ENCODE measurements at places on chromosomes 3 and 15. TPM values are rescaled to one million over a fixed set of nuclear protein-coding genes. Genes with fewer than 3 reads are reported as not detected.

DNA sequence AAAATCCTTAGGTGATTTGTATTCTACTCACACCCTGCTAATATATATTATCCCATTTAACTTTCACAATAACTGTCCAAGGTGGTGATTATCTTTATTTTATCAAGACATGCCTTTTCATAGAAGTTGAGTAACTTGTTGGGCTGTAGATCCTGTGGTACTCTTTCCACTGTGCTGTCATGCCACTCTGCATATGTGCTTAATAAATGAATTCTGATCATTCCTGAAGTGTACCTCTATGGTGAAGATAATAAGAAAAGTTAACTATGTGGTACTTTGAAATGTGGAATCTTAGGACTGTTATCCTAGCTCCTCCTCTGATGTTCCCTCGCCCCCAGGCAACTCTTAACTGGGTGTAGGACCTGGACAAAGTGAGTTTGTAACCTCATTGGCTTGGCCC lies 5.2 kb downstream of the SNRK start:
- no peak for DNase-seq

DNA sequence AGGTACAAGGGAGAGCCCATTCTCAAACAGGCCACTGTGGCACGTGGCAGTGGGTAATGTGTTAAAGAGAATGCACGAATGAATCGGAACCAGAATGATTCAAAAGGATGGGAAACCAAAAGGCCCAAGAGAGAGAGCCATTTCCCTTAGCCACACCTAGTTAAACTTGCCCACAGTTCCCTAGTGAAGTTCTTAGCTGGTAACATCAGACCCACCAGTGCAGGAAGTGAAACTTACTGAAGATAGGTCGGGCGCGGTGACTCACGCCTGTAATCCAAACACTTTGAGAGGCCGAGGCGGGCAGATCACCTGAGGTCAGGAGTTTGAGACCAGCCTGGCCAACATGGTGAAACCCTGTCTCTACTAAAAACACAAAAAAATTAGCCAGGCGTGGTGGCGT lies 97.1 kb downstream of the MEX3B start:
- no peak for DNase-seq

DNA sequence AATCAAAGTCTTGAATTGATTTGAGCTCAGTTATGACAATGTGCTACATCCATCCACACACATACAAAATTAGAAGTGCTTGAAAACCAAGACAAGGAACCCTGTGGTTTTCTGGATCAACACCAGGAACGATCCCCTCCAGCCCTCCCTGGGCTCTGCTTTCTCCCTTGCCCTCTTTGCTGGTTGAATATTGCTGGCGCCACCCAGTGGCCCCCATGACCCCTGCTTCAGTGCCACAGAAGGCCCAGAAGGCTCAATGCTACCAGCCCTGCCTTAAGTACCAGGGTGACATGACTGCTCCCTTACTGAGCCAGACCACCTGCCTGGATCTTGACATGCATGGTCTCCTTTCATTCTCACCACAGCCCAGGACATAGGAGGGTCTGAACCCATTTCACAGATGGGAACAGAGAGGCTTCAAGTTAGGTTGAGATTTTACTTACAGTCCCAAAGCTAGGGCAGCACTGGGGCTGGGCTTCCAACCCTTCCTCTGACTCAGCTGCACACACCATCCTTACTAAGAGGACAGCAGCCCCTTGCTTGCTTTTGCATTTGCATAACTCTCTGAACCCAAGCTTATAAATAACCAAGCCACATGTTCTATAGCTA lies 15.0 kb downstream of the IL12A start:
- peak; percentile 44 for DNase-seq

NDUFB4 gene
- 20.4 TPM for total RNA-seq

SSUH2 gene
- 0.13 TPM for total RNA-seq

MYZAP gene
- total RNA-seq = 2.4 TPM

AGBL1 gene
- total RNA-seq = not detected

GRCh38 chr3:59608356-59608755 lies 558.5 kb upstream of the CFAP20DC start:
- DNase-seq = no peak

- no peak for DNase-seq
These were observed at the start of gene ARMC8 for GRCh38 chr3:138187296-138188012. ARMC8 (plus strand) TSS chr3:138187301; CDS start chr3:138187555, 254 bp downstream.

DNA sequence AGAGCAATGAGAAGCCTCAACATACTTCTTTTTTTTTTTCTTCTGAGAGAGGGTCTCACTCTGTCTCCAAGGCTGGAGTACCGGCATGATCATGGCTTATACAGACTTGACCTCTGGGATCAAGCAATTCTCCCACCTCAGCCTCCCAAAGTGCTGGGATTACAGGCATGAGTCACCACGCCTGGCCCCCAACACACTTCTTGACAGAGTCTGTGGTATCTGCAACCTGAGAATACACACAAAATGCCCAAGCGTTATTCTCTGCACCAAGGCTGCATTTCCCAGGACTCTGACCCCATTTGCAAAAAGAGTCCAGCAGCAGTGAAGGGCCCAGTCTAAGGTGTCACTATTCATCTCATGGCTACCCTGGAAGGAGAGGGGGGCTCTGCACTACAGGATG lies 42.7 kb upstream of the BLM start:
- no peak for DNase-seq

GATM gene
- 1.3 TPM for total RNA-seq

PDIA5 gene
- 32.4 TPM for total RNA-seq

DNA sequence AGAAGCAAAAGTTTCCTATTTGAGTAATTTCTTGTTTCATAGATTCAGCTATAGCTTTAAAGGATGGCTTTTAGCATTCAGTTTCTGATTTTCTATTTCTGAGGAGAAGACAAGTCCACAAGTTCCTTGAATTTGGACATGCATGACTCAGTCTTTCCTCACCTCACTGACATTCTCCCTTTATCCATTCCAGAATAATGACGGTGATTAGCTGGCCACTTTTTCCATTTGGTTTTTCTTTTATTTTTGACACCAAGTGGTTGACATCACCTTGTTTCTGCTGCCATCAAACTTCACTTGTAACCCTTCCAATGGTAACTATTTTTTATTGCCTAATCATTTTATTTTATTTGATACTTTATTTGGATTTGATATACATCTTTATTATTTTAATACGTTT lies 404.4 kb upstream of the KCNMB2 start:
- peak; percentile 39 for DNase-seq

P2RY1 gene
- 24.5 TPM for total RNA-seq

DNA sequence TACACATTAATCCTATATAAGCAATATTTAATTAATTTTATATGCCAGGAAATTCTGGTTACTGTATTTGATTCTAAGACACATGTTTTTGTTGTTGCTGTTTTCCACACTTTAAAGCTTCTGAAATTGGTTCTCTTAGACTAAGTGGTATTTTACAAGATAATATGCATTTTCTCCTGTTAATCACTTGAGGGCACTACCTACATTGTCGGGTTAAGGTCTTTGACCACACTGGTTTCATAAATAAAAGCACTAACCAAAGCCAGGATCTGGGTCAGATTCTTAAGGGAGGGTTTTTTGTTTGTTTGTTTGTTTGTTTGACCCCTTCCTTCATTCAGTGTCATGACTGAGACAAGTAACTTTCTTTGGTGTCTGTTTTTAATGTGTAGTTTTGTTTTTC lies 590.2 kb downstream of the RBMS3 start:
- DNase-seq = no peak

DNA sequence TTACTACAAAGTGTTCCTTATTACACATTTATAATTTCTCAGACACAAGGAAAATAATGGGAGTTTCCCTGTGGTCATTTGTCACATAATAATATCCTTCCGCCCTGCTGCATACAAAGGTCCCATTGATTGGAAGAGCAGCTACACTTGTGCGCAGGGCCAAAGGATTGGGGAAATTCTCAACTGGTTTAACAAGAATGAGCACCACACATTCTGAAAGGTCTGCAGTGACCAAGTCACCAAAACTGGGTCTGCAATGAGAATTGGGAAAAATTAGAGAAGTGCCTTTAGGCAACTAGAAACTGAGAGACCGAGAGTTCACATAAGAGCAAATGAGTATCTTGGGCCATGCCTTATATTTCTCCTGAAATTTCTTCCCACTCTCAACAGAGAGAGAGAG lies 98.2 kb upstream of the NR2F2 start:
- no peak for DNase-seq

DNA sequence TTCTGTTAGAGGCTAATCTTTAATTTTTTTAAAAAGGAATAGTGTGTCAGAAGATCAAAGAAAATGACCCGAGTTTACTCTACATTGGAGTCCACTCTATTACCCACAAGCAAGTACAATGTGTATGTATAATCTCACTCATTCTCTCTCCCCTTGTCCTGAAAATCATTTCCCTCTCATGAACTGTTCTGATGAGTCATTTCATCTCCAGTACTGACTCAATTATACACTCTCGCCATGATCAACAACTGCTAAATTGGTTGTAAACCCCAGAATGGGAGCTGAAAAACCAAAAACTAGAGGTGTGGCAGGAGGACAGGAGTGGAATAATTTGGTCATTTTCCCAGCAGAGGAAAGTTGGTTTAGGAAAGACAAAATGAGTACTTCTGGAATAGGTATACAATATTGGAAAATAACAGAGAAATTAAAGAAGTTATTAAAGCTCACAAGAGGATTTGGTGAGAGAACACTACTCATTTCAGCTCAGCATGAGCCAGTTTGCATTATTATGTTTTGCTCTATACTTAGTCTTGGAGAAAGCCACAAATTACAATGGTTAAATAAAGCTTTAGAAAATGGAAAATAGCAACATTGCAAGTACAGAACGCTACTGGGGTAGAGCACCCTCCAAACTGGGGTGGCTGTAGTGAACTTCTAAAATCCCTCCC lies 144.3 kb upstream of the PFN2 start:
- peak; percentile 71 for DNase-seq

- peak; percentile 60 for DNase-seq
These were observed 6.7 kb upstream of the SEC11A start for GRCh38 chr15:84722628-84723027.

GRCh38 chr3:64316971-64317370 lies 91.7 kb upstream of the PRICKLE2 start:
- DNase-seq = peak; percentile 77

GRCh38 chr3:5197022-5197421 lies 9.5 kb downstream of the EDEM1 start:
- DNase-seq = peak; percentile 85

- DNase-seq = peak; percentile 98
These were observed 23.1 kb downstream of the AADAC start for GRCh38 chr3:151837057-151837456.

GRCh38 chr3:45564172-45564571 lies 30.4 kb upstream of the LIMD1 start:
- no peak for DNase-seq

SNTN gene
- not detected for total RNA-seq

CRABP1 gene
- total RNA-seq = not detected

DNA sequence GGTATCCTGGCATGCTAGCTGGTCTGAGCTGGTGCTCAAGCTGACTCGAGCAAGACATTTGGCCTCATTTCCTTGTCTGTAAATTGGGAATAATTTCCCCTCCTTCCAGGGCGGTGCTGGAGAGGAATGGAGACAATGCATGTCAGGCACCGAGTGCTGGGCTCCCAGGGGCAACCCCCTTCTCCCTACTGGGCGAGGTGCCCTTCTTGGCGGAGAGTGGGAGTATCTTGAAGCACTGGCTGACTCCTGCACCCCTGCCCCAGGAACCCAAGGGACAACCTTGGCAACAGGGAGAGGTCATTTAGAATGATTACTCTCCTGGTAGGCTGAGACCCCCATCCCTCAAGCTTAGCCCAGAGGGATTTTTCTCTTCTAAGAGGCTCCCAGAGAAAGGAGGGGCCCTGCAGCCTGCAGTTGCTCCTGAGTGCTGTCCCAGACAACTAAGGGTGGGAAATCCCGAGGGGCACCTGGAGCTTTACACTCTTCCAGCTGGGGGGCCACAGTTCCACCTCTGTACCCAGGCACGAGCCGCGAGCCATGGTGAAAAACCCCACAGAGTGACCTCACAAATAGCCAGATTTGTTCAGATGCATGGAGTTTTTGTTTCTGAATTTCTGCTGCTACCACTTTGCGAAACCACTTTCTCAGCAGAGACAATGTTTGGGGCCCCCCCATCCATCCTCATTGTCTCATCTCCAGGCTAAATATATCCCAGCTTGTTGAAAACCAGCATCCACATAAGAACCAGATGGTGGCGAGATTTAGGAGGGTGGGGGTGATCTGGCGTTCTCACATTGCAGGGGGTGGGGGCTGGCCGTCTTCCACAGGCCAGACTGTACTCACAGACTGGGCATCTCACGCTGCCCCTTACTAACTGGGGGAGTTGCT lies 44.8 kb downstream of the ABTB1 start:
- DNase-seq = no peak

- DNase-seq = no peak
These were observed 2.3 kb downstream of the RNF7 start for GRCh38 chr3:141740349-141740748.

DNA sequence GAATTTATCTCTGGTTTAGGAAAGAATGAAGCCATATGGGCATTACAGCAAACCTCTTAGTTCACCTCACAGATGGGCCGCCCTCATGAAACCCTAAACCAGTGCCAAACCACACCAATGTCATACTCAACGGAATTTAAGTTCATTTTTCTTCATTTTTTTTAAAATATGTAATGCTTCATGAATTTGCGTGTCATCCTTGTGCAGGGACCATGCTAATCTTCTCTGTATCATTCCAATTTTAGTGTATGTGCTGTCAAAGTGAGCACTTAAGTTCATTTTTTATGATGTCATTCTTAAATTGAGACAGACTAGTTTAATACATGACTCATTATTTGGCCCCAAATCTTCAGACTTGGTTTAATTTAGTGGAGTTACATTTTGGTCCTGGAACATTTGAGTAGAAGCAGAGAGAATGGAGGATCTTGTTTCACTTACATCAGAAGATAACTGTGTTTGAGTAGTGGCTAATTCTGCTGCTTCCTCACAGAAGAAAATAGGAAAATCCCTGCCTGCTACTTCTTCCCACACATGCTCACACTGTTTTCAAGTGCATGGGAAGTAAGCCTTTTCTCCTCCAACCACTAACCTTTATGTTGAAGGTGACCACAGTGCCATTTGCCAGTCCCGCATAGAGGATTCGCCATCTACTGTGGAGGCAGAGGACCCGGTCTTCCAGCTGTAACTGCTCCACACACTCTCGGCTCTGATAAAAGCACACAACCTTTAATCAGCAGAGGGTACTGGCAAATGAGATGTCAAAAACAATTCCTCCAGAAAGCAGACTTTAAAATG lies 63.3 kb downstream of the ZNF106 start:
- DNase-seq = peak; percentile 13

DNA sequence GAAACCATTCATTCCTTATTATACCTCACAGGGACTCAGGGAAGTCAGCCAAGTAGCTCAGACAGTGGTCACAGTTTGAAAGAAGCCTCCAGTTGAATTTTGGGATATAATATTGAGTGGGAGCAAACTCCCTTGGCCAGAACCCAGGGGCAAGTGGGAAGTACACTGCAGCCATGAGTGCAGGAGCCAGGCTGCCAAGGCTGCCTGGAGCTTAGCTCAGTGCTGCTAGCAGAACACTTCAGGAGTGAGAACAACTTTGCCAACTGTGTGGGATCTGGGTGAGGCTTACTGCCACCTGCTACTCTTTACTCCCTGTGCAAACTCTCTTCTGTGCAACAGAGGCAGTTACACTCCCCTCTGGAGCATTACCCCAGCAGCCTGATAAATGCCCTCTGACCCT lies 4.6 kb downstream of the OR5K3 start:
- DNase-seq = no peak

ARRDC4 gene
- 3.9 TPM for total RNA-seq

FBXO45 gene
- total RNA-seq = 27.5 TPM
